ENCODE measurements at places on chromosomes 12 and 14.
A peak's percentile ranks its signal among the peaks of the same experiment; 100 is the strongest.

DNA sequence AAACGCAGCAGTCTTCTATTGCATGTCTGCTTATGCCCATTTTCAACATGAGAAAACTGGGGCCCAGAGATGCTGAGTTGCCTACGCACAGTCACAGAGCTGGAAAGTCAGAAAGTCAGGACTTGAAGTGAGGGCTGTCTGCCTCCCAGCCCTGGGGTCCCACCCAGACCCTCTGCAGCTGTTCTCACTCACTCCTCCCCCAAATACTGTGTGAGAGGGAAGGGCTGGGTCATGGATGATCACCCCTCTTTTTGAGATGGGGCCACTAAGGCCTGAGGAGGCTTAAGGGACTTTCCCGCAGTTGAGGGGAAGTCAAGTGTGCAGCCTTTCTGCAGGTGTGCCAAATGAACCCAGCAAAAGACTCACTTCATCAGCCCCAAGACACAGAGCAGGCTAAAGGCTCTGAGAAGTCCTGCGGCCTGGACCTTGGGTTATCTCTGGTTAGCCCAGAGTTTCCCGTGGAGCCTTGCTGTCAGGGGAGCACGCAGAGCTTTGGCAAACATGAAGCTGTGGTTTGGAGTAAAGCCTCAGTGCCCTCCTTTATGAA, 18.7 kb downstream of the DTX1 start:
- no peak for DNase-seq

DNA sequence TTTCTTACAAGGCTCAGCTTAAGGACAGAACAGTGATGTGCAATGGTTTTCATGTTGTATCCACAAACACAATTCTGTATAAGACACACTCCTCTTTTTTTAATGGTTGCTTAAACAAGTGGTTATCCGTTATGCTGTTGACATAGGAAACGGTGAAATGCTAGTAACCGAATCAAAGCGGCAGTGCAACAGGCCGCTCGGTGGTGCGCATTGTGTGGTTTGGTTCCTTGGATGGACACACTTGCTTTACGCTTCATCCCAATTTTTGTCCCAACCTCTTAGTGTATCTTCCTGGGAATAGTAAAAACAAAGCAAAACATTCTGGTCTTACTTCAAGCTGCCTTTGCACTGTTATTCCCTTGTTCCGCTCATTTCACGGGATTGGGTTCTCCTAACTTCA, 650 bp upstream of the PTGER2 start:
- no peak for DNase-seq

DNA sequence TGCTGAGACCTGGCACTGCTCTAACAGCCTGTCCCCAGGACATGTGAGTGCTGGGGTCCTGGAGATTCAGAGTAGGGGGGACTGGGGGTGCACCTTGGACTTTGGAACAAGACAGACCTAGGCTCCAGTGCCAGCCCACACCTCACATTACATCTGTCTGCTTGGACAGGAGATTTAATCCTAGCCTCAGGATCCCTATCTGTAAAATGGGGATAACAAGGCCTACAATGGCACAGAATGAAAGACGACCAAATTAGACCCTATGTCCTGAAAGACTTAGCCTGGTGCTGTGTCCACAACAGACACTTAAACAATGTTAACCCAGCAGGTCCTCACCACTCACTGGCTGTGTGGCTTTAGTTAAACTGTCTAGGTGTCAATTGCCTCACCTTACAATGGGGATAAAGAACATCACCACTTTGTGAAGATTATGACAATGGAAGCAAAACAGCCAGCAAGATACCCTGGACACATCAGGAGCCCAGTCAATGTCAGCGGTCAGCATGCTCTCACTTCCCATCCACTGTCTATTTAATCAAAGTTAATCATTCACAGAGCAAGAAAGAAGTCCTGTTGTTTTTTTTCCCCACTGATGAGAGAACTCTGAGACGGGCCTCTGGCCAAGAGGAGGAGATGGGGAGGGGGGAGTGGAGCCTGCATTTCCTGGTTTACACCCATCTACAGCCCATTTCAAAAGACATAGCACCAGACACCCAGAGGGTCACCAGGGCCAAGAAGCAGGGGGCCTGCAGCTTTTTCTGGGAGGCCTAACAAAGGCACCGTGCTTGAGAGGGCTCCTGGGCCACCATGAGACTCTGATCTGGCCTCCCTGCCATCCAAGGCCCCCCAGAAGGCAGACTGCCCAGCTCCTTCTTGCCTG, 40.6 kb downstream of the ACTN1 start:
- DNase-seq, result no peak

GRCh38 chr14:105885561-105886320, 359.4 kb downstream of the TMEM121 start:
- DNase-seq, result no peak

- no peak for DNase-seq
These were observed 6.2 kb downstream of the SLC41A2 start for GRCh38 chr12:104951759-104952509.

DNA sequence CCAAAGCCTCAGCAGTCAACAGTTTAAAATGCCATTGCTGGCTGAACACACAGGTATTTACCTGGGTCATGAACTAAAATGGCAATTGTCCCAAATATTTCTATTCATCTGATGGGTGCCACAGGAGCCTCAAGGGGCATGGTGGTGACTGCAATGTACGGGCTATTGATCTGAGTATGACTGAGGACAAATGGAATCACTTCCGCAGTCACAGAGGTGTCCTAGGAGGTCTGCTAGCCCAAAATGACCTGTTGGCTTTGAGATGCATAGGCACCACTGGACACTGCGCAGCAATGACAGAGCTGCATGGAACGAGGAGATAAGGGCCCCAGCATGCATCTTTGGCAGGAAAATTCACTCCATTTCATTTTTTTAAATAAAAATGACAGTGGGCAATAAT, 474.1 kb upstream of the SOX5 start:
- DNase-seq, result no peak

DNA sequence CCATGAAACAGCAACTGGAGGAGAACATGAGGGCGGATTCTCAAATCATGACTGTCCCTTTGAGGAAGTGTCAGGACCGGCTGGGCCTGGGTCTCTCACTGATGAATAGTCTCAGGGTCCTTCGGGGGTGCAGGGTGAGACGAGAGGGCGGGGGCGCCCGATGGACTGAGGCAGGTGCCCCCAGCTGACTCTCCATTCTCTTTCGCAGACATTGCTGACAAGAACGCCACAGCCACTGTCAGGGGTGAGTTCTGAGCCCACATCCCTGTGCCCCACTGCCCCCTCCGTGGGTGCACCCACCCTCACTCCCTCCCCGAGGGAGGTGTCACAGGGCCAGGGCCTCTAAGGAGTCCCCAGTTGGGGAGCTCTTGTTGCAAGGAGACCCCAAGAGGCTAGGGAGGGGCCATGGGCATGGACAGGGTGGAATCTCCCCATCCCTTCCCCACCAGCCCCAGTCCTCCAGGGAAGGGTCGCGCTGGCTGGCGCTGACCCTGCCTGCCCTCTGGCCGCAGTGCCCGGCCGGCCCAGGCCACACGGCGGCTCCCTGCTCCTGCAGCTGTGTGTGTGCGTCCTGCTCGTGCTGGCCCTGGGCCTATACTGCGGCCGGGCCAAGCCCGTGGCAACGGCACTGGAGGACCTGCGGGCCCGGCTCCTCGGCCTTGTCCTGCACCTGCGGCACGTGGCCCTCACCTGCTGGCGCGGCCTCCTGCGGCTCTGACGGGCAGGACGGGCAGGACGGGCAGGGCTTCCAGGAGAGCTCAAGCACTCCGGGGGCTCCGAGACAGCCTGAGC, 8.7 kb downstream of the C14orf180 start:
- no peak for DNase-seq

- no peak for DNase-seq
These were observed 76.4 kb upstream of the MBIP start for GRCh38 chr14:36396798-36397197.

GRCh38 chr12:55692631-55693322, 14.9 kb downstream of the ITGA7 start:
- no peak for DNase-seq

- DNase-seq, result no peak
These were observed 45.3 kb downstream of the WASHC3 start for GRCh38 chr12:102016472-102016871.

DNA sequence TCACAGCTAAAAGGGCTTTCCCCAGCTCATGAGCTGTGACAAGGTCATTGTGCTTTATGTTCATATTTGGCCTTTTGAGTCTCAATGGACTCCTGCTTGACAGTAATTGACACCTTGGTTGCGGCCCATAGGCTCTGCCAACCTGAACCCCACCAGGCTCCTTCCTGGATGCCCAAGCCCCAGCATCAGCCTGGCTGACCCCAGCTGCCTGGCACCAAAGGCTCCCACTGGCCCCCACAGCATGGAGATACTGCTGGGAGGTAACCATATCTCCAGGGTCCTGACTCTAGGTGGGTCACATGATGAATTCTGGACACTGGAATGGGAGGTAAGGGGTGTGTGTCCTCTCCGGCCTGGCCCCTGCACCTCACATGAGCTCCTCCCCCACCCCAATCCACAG, 50.2 kb downstream of the CLMN start:
- no peak for DNase-seq

- DNase-seq, result peak; percentile 24
These were observed 6.7 kb upstream of the NCOR2 start for GRCh38 chr12:124573839-124574786.

Data from HL-60 (cell line).